DMS 273 treated with DMSO at 0.1 percent for 48 hours (cell line): ENCODE measurements at places on chromosomes 1 and 21.

DNA sequence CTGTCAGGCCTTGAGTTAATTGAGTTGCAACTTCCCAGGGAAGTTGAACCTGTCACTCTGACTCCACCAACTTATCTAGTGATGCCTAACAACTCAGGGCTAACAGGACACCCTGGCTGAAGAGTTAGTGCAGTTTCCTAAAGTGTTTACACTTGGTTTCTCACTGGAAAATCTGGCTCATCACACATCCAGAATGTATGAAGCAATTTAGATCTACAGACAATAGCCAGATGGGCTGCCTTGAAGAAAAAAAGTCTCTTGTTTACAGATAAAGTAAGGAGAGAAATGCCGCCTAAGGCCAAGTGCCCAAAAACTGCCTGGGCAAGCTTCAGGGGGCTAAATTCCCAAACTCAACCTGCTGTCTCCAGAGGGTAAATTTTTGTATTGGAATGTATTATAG lies 446.3 kb upstream of the NCAM2 start:
- DNase-seq: no peak

DNA sequence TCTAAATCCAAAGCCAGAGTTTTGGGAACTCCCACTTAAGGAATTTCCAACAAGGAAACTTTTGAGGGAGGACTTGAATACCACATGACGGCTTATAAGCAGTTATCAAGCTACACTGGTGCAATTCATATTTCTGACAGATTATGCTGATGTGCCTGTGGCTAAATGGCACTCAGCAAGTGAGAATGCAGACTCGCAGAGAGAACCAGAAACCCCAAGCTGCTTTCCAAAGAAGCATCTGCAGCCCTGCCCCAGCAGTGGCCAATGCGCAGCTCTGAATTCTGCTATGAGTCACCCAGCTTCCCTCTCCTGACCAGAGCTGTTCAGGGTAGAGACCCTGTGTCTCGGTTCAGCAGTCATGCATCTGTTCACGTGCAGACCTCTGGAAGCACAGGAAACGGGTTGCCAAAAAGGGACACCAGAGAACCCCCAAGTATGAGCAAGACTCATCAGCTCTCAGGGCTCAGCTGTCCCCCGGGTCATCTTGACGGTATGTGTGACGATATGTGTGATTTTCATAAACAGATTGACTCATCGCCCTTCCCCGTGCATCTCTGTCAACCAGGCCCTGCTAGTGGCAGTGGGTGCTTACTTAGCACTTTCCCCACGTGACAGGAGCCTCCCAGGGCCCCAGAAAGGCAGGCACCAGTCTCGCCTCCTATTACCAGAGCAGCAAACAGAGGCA lies 76.3 kb downstream of the ITPKB start:
- peak; percentile 71 for DNase-seq

- no peak for DNase-seq
These were observed 48.9 kb downstream of the AGPAT3 start for GRCh38 chr21:43913928-43914327.

DNA sequence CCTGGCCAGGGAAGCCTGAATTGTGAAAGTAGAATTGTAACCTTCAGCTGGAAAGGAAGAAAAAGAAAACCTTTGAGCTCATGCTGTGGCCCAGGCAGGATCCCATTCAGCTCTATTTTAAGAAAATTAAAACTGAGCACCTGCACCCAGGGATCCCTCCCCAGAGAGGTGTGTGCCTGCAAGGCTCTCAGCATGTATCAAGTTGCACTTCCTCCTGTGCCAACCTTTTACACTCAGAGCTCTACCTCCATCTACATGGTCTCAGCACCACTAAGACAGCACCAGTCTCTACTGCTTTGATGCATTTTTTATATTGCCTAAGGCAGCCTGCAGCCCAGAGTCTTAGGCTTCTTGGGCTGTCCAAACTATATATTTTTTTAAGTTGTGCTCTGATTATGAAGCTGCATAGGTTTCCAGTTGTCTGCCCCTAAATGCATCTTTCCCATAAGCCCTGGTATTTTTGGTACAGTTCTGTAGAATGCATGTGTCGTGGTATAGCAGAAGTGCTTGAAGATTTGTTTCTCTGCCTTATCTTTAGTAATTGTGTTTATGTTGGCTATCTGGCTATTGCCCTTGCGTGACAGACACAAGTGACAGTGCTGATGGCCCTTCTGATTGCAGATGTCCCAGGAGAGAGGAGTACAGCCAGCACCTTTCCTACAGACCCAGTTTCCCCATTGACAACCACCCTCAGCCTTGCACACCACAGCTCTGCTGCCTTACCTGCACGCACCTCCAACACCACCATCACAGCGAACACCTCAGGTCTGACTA lies 63.1 kb downstream of the PTPRC start:
- no peak for DNase-seq

- DNase-seq: no peak
These were observed 72.7 kb downstream of the GALNT2 start for GRCh38 chr1:230139741-230140140.

GRCh38 chr1:26212726-26213125 lies 21.3 kb upstream of the CEP85 start:
- no peak for DNase-seq

- peak; percentile 49 for DNase-seq
These were observed 46.0 kb downstream of the RHOU start for GRCh38 chr1:228781161-228781808.

DNA sequence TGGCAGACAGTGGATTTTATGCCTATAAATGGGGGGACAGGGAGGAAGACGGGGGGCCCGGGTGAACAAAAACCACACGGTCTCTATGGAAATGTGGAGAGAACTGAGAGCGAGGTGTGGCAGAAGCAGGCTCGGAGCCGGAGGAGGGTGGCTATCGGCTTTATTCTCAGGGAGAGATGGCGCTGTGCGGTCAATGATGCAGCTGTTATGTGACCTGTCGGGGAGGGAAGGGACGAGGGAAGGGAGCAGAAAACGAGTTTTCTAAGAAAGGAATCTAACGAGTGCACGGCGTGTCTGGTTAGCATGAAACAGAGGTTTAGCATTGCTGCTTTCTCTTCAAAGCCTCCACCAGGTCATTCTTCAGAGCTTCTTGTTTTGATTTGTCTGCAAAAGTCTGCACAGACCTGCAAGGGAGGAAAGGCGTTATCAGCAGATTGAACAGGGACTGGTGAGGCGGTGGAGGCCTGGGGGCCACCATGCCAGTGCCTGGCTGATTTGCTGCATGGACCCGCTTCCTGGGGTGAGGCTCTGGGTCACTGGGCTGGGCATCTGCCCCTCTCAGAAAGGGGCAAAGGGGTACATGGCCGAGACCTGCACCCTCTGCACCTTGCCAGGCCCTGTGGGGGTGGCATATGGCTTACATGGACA lies 27.2 kb downstream of the SLC66A1 start:
- DNase-seq: no peak

- DNase-seq: no peak
These were observed 6.4 kb downstream of the AVPR1B start for GRCh38 chr1:206110820-206111219.

DNA sequence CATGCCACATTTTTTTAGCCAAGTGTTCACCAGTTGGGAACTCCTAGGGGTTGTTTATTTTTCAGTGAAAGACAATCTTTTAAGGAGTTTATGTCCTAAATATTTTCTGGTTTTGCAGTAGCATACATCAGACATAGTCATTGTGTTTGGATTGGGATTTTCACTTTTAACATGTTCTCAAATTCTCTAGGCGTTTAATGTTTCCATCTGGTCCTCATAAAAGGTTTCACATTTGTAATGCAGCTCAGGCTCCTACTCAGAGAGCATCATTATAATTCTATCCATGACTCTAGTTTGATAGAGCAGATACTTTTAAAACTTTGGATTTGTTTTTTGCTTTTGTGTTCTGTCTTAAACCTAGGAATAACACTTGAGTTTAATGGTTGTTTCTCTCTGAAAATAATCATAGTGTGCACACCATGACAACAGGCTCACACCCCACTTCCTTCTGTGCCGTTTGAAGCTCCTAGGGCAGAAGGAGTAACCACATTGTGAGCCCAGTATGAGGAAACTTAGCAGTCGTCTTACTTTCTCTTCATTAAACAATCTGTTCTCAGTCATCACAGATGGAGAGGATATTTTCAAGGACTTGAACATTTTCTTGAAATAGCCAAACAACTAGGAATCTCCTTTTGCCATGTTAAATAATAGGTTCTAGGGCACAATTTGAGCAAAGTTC lies 219.6 kb downstream of the PDE4B start:
- no peak for DNase-seq
